Endothelial cell (in vitro differentiated cells): ENCODE measurements at places on chromosomes 3 and 15. TPM values are rescaled to one million over a fixed set of nuclear protein-coding genes. Genes with fewer than 3 reads are reported as not detected.

Gene AGBL1
- 0.03 TPM for total RNA-seq

Gene SLCO2A1
- total RNA-seq, result 3.8 TPM

Gene NOX5
- total RNA-seq, result not detected

Gene SLC27A2
- total RNA-seq, result 0.51 TPM

Gene ZNF80
- not detected for total RNA-seq

Gene IL20RB
- 2.9 TPM for total RNA-seq

Gene GALK2
- 25.7 TPM for total RNA-seq

Gene CHRM5
- not detected for total RNA-seq

Gene MEX3B
- 98.2 TPM for total RNA-seq

Gene EFHB
- 1.6 TPM for total RNA-seq

Gene DPPA2
- 0.64 TPM for total RNA-seq

Gene RBM5
- 219 TPM for total RNA-seq

Gene NAA50
- 76.7 TPM for total RNA-seq

Gene STRIT1
- total RNA-seq, result not detected

Gene CRYBG3
- total RNA-seq, result 18.5 TPM

Gene IREB2
- total RNA-seq, result 71.3 TPM

Gene GORASP1
- 130 TPM for total RNA-seq

Gene CAND2
- total RNA-seq, result 1.8 TPM

Gene SKOR1
- total RNA-seq, result 0.21 TPM

Gene GUCA1C
- not detected for total RNA-seq

Gene CFAP161
- total RNA-seq, result 21.1 TPM

Gene SCN11A
- 0.69 TPM for total RNA-seq

Gene SUCNR1
- 0.05 TPM for total RNA-seq

Gene LPCAT4
- 32.4 TPM for total RNA-seq

Gene MKRN2
- 22.0 TPM for total RNA-seq

Gene HCLS1
- total RNA-seq, result 45.8 TPM

Gene CD80
- total RNA-seq, result not detected

Gene ADCY5
- 1.0 TPM for total RNA-seq

Gene SERPINI2
- total RNA-seq, result not detected

Gene CCR4
- total RNA-seq, result 0.08 TPM

Gene GRK7
- total RNA-seq, result 0.10 TPM

Gene LYZL4
- not detected for total RNA-seq

Gene ABHD17C
- 3.3 TPM for total RNA-seq

Gene CLSTN2
- total RNA-seq, result 0.74 TPM

Gene ROBO1
- total RNA-seq, result 250 TPM

Gene CLDN1
- 0.13 TPM for total RNA-seq

Gene RBMS3
- 30.9 TPM for total RNA-seq

Gene LRRIQ4
- total RNA-seq, result 0.38 TPM

Gene RBP2
- total RNA-seq, result not detected

Gene FBLN2
- 10.5 TPM for total RNA-seq

Gene SLC22A14
- 0.36 TPM for total RNA-seq

Gene CLDN18
- not detected for total RNA-seq

Gene PLS1
- 2.0 TPM for total RNA-seq

Gene C3orf52
- total RNA-seq, result 8.3 TPM
